ENCODE measurements at places on chromosomes 4 and X. TPM values are rescaled to one million over a fixed set of nuclear protein-coding genes. Genes with fewer than 3 reads are reported as not detected.

ITIH6 gene
- polyA plus RNA-seq = not detected

- DNase-seq = peak; percentile 62
Observed at GRCh38 chrX:97126020-97126419, 242.3 kb downstream of the RPA4 start.

EVC gene
- 4.9 TPM for polyA plus RNA-seq

DNA sequence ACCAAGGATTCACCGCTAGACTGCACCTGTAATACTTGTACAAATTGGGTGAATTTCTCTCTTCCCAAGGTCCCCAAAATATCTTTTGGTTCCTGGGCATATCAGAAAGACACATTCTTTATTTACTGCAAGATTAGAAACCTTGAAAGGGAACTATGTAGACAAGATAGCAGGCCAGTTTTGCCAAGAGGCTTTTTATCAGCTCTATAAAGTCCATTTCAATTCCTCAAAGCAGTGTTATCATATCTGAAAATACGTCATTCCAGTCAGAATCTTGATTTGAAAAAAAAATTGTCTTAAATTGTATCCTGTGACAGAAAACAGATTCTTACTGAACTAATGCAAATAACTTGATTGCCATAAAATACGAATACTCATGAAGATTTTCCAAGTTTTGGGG lies 37.0 kb upstream of the NSG1 start:
- DNase-seq = no peak

DNA sequence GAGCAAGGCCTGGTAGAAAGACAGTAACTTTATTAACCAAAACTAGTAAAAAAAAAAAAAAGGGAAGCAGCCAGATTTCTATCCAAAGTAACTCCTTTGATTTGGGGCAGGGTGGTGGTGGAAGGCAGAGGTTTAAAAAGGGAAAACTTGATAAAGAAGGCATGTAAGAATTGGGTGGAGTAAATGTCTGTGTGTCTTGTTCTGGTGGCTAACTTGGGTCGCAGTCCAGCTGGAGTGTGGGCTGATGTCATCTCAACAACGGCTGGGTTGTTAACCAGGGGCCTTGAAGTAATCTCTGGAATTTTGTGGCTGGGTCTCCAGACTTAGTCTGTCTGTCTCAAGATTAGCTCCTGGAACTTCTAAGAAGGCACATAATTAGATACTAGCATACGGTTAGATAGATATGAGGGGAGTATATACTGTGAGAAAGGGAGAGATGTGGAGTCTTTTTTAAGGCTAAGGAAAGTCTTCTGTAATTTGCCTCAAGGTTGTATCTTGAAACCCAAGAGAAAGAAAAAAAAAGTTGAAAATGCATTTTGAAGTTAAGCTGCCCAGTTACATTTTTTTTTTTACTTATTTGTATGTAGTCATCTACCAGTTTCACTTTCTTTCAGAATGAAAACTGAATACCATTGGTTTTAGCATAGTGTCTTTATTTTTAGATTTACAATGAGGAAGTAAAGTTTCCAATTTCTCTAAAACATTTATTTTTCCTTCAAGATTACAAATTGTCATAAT lies 48.3 kb downstream of the MTHFD2L start:
- peak; percentile 45 for DNase-seq

Measured in GM23248 (cell line).